ENCODE measurements at places on chromosomes 12 and 14. TPM values are rescaled to one million over a fixed set of nuclear protein-coding genes. Genes with fewer than 3 reads are reported as not detected.
A peak's percentile ranks its signal among the peaks of the same experiment; 100 is the strongest.

DNA sequence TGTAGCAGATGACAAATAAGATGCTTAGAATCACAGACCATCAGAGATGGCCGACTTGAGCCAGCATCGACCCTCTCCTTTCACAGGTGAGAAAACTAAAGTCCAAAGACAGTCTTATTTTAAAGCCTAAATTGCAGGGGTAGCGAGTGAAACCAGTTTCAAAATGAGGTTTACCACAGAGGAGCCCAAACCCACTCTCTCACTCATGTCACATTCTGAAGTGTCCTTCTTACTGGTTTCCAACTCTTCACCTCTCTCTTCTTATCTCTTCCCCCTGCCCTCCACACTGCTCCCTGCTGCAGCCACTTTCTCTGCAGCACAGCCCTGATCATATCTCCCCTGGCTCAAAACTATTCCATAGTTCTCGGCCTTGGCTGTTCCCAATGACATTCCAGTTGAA, 57.0 kb upstream of the NID2 start:
- DNase-seq: no peak

The CLEC4A gene
- 4.7 TPM for total RNA-seq

The NEUROD4 gene
- not detected for total RNA-seq

The FKBP11 gene
- total RNA-seq: 16.4 TPM

- DNase-seq: no peak
These were observed 181.1 kb upstream of the HMGA2 start for GRCh38 chr12:65643171-65643570.

- no peak for DNase-seq
These were observed 97.5 kb upstream of the FKBP4 start for GRCh38 chr12:2697057-2697800.

- no peak for DNase-seq
These were observed 2.8 kb downstream of the RDH5 start for GRCh38 chr12:55722948-55723347.

DNA sequence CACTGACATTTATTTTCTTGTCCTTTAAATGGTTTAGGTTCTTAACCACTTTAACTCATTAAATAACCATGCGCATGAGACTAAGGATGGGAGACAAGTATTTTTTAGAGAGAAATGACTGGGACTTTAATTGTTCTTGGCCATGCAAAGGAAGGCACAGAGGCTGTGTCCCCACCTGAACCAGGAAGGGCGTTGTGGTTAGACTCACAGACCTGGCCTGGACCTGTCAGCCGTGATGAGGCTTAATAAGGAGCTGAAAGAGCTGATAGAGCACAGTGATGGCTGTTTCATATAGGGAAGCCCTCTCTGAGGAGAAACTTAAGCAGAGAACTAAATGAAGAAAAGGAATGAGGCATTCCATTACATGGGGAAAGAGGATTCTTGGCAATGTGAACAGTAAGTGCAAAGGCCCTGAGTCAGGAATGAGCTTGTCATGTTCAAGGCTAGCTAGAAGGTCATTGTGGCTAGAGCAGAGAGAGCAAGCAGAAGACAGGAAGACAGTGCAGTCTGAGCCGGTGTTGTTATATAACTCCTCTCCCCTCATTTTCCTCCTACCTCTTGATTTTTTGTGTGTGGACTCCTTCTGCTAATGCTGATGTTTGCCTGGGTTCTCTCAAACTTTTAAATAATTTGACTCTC, 74.4 kb upstream of the ANO4 start:
- no peak for DNase-seq

- DNase-seq: no peak
These were observed 47.0 kb downstream of the VCPKMT start for GRCh38 chr14:50069325-50069724.

GRCh38 chr14:85824526-85824925, 294.6 kb downstream of the FLRT2 start:
- DNase-seq: no peak

GRCh38 chr12:109020146-109020795, 597 bp downstream of the SVOP start:
- DNase-seq: no peak

The FBXO34 gene
- total RNA-seq: 29.7 TPM

- no peak for DNase-seq
These were observed 268.0 kb downstream of the BTG1 start for GRCh38 chr12:91877456-91878235.

DNA sequence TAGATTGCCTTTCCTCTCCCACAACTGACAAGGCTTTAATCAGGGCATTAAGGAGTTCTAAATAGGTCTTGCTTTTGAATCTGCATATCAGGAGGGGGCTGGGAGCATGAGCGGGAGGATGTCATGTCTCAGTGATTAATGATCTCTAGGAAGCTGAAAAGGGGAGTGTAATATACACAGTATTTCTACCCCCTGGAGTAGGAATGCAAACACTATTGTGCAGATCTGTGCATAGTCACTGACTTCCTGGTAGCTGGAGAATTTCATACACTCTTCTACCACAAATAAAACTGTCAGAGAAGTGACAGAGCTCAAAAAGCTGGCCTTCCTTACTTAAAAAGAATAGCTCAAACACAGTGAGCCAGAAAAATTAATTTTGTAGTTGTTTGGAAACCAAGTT, 65.8 kb downstream of the RIC8B start:
- no peak for DNase-seq

GRCh38 chr12:109650808-109651207, 62.8 kb upstream of the FAM222A start:
- no peak for DNase-seq

The FIGNL2 gene
- 0.69 TPM for total RNA-seq

DNA sequence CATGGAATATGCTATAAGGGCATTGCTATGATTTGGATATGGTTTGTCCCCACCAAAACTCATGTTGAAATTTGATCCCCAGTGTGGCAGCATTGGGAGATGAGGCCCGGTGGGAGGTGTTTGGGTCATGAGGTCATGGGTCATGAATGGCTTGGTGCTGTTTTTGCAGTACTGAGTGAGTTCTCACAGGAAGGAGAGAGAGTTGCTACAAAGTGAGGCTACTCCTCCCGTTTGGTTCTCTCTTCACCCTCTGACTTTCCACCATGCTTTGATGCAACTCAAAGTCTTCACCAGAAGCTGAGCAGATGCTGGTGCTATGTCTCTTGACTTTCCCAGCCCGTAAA, 388.1 kb upstream of the TMPO start:
- no peak for DNase-seq

DNA sequence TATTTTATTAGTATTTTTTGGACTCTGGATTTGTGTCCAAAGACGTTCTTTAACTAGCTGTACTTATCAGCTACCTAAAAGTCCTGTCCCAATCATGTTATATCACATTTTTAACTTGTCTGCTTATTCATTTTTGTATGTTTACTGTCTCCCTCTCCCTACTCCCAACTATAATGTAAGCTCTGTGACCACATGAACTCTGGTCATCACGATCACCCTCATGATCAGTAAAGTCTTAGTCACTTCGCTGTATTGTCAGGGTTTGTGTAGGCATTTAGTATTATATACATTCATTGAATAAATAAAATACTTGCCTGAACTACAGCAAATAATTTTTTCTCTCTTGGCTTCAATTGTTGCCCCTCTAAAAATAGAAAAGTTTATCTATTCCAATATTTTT, 211.0 kb downstream of the PIK3C2G start:
- DNase-seq: no peak

The KRT80 gene
- total RNA-seq: 39.5 TPM

DNA sequence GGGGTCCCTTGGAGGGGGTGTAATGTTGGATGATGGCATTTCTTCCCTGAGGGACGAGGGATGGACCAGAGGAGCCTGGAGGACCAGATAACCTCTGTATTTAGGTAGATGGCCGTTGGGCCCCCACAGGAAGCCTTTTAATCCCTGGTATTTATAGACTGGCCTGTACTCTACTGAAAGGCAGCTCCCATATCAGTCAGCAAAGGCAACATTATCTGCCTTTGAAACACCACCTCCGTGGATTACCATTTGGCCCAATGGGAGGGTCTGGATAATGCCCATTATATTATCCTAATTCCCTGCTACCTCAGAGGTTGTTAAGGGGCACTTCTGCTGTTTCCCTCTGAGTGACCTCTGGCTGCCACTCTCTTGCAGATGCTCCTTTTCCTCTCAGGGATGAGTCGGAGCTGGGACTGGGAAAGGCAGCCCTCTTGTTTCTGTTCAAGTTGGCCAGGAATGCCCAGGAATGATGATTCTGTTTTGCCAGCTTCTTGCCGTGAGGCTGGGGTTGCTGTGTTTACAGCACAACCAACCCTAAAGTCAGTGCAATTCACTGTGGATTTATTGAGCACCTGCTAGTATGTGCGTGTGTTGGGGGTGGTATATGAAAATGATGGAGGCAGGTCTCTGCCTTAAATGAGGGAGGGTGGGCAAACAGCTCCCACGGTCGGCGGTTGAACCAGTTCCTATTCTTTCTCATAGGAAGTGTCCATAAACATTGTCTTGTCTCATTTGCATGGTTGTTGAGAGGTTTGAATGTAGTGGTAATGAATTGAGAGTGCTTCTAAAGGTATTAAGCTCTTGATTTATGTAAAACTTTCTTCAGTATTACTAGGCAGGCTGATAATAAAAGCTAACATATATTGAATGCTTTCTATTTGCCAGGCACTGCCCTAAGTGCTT, 18.1 kb downstream of the SUSD6 start:
- no peak for DNase-seq

DNA sequence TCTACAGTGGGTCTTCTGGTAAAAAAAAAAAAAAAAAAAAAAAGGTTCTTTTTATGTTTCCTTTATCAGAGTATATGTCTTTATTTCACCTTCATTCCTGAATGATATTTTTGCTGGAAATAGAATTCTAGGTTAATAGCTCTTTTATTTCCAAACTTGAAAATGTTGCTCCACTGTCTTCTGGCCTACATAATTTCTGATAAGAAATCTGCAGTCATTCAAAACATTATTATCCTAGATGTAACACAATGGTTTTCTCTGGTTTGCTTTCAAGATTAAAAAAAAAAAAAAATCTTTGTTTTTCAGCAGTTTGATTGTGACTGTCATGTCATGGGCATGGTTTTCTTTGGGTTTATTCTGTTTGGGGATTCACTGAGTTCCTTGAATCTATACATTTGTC, 19.5 kb downstream of the DCP1B start:
- DNase-seq: no peak

The CDCA4 gene
- total RNA-seq: 23.6 TPM

The ABCD2 gene
- total RNA-seq: 2.2 TPM

The PYGL gene
- total RNA-seq: 61.2 TPM

- DNase-seq: no peak
These were observed 345.2 kb upstream of the KITLG start for GRCh38 chr12:88925454-88925853.

- no peak for DNase-seq
These were observed 1089.3 kb downstream of the SLC16A7 start for GRCh38 chr12:60684988-60685655.

The SLC39A2 gene
- total RNA-seq: 9.5 TPM

The TRIP11 gene
- 41.9 TPM for total RNA-seq

The RNASE9 gene
- total RNA-seq: not detected

- peak; percentile 41 for DNase-seq
These were observed 21.2 kb downstream of the TRIM9 start for GRCh38 chr14:51073731-51074130.

The MSI1 gene
- total RNA-seq: 0.99 TPM

The ABCC9 gene
- 46.3 TPM for total RNA-seq

DNA sequence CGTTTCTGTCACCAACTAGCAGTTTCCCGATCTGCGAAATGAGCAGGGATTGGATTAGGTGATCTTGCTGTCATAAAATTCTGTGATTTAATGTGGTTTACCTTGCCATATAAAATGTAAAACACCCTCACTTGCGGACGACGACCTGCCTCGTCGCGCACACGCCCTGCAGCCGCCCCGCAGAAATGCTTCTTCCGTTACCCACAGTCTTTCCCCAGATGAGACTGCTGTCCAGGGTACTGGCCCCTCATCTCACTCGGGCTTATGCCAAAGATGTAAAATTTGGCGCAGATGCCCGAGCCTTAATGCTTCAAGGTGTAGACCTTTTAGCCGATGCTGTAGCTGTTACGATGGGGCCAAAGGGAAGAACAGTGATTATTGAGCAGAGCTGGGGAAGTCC, 17.7 kb upstream of the FOXJ2 start:
- DNase-seq: no peak

- DNase-seq: peak; percentile 15
These were observed 21.0 kb upstream of the EMP1 start for GRCh38 chr12:13175499-13175898.

- DNase-seq: no peak
These were observed 12.6 kb upstream of the OR8S1 start for GRCh38 chr12:48512855-48513254.

The PROX2 gene
- not detected for total RNA-seq

DNA sequence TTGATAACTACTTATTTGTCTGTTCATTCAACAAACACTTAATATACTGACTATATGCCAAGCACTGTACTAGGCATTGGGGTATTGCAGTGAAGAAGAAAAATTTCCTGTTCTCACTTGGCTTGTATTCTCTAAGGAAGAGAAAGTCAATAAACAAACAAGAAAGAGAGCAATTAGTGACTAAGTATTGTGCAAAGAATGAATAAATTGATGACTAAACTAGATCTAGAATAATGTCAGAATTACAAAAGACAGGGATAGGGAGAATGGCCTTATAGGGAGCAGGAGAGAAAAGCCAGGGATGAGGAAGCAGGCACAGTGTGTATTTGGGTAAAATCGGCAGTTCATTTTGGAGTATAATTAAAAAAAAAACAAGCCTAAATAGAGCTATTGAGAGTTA, 4.2 kb upstream of the LIN7A start:
- DNase-seq: no peak

DNA sequence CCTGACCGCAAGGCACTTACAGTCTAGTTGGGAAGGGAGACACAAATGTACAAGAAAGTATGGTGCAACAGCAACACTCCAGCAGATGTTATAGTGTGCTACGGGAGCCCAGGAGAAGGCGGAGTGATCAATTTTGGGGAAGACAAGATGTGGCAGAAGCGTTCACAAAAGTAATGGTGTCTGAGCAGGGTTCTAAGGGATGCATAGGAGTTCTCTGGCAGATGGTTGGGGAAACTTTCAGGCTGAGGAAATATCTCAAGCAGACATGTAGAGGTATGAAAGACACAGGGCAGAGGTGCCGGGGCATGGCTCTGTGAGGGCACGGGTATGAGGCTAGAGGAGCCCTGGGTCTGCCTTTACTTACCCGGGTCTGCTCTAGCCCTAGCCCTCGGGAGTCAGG, 5.1 kb upstream of the TNFRSF1A start:
- DNase-seq: no peak

DNA sequence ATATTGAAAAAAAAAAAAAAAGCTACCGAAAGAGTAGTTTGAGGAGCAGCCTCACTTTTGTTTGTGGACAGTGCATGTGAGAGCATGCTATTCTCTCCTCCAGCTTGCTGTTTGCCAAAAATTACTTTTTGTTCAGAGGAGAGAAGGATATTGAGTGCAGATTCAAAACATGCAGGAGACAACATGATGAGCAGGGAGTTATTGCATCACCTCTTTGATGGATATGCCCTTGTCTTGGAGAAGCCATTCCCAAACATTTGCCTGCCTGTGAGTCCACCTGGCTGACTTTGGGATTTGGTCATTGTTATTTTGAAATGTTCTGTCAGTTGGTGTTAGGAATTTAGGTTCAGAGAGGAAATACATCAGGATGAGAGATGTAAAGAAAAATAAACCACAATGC, 2.4 kb downstream of the C12orf75 start:
- DNase-seq: no peak

DNA sequence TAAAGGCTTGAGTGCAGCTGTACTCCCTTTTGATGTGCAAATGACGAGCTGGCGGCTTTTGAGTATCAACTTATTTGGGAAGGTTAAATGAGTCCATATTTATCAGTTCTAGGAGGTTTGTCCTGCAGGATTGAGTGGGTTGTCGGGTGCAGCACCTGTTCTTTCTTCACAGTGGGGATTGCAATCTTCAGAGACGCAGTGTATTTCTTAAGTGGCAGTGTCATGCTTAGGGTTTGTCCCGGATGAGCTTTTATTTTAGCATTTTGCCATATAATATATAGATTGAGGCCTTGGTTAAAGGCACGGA, 1.2 kb downstream of the FUT8 start:
- no peak for DNase-seq
